ENCODE measurements at places on chromosomes 3 and 15. TPM values are rescaled to one million over a fixed set of nuclear protein-coding genes. Genes with fewer than 3 reads are reported as not detected.

- no peaks in the 10 kb centered on the region for H3K4me1 ChIP-seq
- H3K4me3 ChIP-seq = no peak overlapping the region
- no peaks in the 10 kb centered on the region for H3K36me3 ChIP-seq
- no peak overlapping the region for H3K27ac ChIP-seq
- H3K27me3 ChIP-seq = no peaks in the 10 kb centered on the region
Observed at GRCh38 chr3:29239376-29239775, 41.5 kb upstream of the RBMS3 start.

DNA sequence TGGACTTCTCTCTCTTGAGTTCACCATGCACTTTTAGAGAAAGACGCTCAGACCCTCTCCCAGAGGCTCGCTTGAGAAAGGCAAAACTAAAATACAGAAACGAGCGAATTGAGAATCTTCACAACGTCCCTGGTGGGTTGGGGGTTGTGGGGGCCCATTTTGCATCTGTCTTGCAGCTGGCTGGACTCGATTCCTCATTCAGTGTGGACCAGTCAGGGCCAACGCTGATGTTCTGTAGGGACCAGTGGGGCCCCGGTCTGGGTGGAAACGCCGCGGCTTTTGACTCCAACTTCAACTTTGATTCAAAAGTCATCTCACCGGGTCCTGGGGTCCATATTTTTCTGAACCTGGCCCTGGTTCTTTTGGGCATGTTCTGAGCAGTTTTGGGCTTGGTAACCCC lies 68.1 kb downstream of the SLC6A6 start:
- no peaks in the 10 kb centered on the region for H3K4me1 ChIP-seq
- no peak for DNase-seq
- H3K36me3 ChIP-seq = no peaks in the 10 kb centered on the region

DNA sequence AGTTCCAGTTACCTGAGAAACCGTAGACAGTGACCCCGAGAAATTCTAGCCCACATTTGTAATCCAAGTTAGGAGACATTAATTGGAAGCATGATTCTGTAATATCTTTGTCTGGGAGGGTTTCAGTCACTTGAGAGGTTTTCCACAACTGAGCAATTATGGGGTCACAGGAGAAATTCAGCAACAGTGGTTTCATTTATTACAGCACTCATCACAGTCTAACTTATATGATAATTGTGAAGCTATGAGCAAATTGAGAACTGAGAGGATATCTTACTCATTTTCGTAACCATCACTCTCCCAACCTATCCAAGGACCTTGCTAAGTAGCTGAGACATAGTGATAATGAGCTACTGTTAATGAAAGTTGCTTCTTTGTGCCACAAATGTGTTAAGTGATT lies 328.5 kb upstream of the PPP2R3A start:
- H3K36me3 ChIP-seq = no peaks in the 10 kb centered on the region
- H3K4me3 ChIP-seq = no peak overlapping the region
- H3K27me3 ChIP-seq = no peaks in the 10 kb centered on the region
- DNase-seq = no peak

GRCh38 chr15:90046911-90047392 lies 45.8 kb downstream of the ZNF710 start:
- peaks cover 18% of the 10 kb centered on the region for H3K4me1 ChIP-seq
- no peak for DNase-seq
- no peak overlapping the region for H3K27ac ChIP-seq
- H3K27me3 ChIP-seq = no peaks in the 10 kb centered on the region
- no peak overlapping the region for H3K4me3 ChIP-seq

GRCh38 chr15:45378149-45378912 lies at the start of gene GATM:
GATM (minus strand) TSS chr15:45378544; CDS start chr15:45378453, 91 bp downstream.
- peaks cover 9% of the 10 kb centered on the region for H3K4me1 ChIP-seq
- H3K36me3 ChIP-seq = no peaks in the 10 kb centered on the region
- peaks cover 26% of the 10 kb centered on the region for H3K27me3 ChIP-seq
- peak within 1 kb of the TSS; percentile 56 for H3K4me3 ChIP-seq
- peak; percentile 84 for DNase-seq

DNA sequence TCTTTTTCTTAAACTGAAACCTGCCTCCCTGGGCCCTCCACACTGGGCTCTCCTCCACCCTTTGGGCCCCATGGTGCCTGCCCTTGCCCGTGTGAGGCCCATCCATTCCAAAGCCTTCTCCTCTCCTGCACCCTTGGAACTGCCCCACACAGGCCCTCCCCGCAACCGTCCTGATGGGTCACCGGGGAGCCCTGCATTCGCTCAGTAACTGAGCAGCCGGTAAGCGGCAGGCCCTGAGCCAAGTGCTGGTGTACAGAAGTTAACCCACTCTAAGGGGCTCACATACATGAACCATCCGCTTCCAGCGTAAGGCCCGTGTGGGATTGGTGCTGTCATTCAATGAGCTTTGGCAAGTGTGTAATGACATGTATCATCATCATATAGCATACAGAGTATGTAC lies 5.4 kb upstream of the LRRC15 start:
- no peak overlapping the region for H3K27ac ChIP-seq
- DNase-seq = no peak
- peaks cover 4% of the 10 kb centered on the region for H3K4me1 ChIP-seq
- no peaks in the 10 kb centered on the region for H3K36me3 ChIP-seq
- no peak overlapping the region for H3K4me3 ChIP-seq

GRCh38 chr3:27533261-27533607 lies 49.0 kb upstream of the SLC4A7 start:
- no peaks in the 10 kb centered on the region for H3K4me1 ChIP-seq
- H3K4me3 ChIP-seq = no peak overlapping the region
- no peaks in the 10 kb centered on the region for H3K27me3 ChIP-seq
- no peak for DNase-seq
- no peaks in the 10 kb centered on the region for H3K36me3 ChIP-seq

DNA sequence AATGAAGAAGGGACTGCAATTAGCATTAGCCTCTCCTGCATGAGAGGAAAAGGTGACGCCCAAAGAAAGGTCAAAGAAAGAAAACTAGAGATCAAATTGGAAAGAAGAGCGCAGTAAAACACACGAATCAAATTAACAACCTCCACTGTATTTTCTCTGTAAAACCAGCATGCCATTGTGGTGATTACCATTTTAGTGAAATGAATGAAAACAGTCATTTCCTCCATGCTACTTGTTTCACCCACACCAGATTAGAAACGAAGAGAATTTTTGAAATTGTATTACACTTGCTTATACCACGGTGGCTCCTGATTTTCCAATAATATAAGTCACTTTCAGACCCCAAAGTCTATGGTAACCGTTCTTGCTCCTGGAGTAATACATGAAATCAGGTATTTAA lies 71.6 kb downstream of the SUMF1 start:
- no peaks in the 10 kb centered on the region for H3K36me3 ChIP-seq
- H3K4me3 ChIP-seq = no peak overlapping the region
- H3K4me1 ChIP-seq = no peaks in the 10 kb centered on the region
- no peak for DNase-seq

DNA sequence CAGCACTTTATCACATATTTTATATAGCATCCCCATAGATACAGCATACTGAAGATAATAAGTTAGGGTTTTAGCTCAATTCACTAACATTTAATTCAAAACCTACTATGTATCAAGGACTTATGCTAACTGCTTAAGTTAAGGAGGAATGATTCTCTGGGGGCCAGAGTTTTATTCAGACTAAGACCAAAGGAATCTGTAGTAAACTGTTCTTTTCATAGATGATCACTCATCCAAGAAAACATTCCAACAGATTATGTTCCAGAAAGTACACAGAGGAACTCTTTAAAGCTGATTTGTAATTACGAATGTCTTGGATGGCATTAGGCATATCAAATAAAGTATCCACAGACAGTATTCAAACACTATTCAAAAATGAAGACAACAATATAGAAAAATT lies 226.4 kb downstream of the SCAPER start:
- DNase-seq = no peak
- no peaks in the 10 kb centered on the region for H3K27me3 ChIP-seq
- H3K36me3 ChIP-seq = no peaks in the 10 kb centered on the region
- no peak overlapping the region for H3K27ac ChIP-seq

DNA sequence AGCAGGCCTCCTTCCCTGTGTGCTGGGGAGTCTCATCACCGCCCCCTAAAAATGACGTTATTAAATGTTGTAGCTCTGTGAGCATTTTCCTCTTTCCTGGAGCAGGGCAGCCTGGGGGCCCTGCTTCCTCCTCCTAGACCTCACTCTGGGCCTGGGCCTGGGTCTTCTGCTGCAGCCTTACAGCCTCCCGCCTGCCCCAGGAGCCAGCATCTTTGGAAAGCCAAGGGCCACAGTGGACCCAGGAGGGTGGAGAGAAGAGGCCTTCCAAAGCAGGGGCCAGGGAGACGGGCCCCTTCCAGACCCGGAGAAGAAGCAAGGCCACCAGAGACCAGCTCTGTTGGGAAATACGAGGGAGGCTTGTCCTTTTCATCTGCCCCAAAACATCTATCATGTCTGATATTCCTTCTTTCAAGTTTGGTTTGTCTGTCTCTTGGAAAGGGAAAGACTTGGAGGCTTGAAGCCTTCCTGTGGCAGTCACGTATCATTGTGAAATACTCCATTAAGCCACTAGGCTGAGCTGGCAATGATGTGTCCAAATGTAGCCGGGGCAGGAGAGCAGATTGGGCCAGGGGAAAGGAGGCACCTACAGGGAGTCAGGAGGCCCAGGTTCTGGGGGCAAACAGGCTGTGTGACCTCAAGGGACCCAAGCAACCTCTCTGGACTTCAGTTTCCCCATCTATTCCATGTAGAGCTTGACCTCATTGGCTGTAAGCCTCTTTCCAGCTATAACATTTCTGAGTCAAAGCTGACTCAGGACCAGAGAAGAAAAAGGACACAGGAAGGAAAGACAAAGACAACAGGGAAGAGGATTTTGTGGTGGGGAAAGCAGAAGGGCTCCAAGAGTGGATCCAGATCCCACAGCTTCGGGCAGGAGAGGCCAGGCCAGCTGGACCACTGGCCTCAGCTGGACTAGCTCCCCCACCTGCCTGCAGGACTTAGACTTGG lies 31.1 kb downstream of the CYP11A1 start:
- H3K4me1 ChIP-seq = no peaks in the 10 kb centered on the region
- DNase-seq = no peak
- no peak overlapping the region for H3K27ac ChIP-seq
- no peaks in the 10 kb centered on the region for H3K36me3 ChIP-seq

GRCh38 chr15:76823890-76824289 lies 81.2 kb downstream of the SCAPER start:
- H3K36me3 ChIP-seq = no peaks in the 10 kb centered on the region
- H3K4me1 ChIP-seq = no peaks in the 10 kb centered on the region
- H3K27me3 ChIP-seq = no peaks in the 10 kb centered on the region
- DNase-seq = no peak
- no peak overlapping the region for H3K4me3 ChIP-seq

DNA sequence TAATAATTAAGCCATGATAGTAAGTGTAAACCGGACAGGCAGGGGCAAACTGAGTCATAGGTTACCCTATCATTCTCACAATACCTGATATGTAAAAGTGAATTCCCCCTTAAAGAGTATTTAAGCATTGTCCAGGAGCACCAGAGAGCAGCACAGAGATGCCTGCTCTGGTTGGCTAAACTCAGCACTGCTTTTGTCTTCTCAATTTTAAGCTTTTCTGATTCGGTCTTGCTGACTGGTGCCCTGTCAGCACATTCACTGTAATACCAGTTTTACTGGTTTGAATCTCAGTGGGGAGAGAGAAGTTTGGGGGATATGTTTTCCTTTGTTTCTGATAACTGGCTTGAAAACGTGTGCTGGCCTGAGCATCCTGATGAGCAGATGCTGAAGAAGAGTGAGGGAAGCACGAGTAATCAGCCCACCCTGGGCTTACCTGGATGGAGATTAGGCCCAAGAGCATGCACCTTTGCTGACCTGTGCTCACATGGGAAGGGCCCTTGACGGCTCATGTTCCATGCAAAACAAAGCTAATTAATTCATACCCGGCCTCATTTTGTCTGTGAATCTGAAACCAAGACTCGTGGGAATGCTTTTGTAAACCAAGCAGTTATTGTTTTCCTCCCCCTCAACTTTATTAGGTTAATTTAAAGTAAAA lies 208.5 kb upstream of the MRPL3 start:
- H3K27me3 ChIP-seq = no peaks in the 10 kb centered on the region
- no peak for DNase-seq
- H3K27ac ChIP-seq = no peak overlapping the region
- H3K4me3 ChIP-seq = no peak overlapping the region

- no peaks in the 10 kb centered on the region for H3K27me3 ChIP-seq
- DNase-seq = peak; percentile 40
- H3K36me3 ChIP-seq = no peaks in the 10 kb centered on the region
- no peak overlapping the region for H3K27ac ChIP-seq
Observed at GRCh38 chr15:44033894-44034293, 161.2 kb downstream of the FRMD5 start.

DNA sequence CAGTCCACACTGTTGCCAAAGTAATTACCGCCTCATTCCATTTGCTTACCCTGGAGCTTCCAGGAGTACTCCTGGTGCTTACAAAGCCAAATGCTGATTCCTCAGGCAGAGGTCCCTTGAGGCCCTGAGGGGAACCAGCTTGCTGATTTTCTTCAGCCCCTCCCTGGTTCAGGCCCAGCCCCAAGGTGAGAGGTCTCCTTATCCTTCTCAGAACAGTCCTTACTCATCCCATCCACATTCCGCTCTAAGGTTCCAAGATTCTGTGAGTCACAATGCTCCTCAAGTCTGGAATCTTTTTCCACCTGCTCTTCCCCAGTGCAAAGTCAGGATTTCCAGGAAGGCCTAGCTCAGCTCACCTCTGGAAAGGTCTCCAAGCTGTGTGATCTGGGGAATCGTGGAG lies 1.8 kb upstream of the ATP10A start:
- H3K36me3 ChIP-seq = no peaks in the 10 kb centered on the region
- H3K4me3 ChIP-seq = no peak overlapping the region
- peaks cover 76% of the 10 kb centered on the region for H3K27me3 ChIP-seq

GRCh38 chr15:57969996-57970395 lies 95.5 kb downstream of the ALDH1A2 start:
- no peaks in the 10 kb centered on the region for H3K4me1 ChIP-seq
- no peaks in the 10 kb centered on the region for H3K27me3 ChIP-seq
- no peak overlapping the region for H3K4me3 ChIP-seq
- DNase-seq = no peak

GRCh38 chr3:125129512-125129997 lies 73.8 kb upstream of the HEG1 start:
- no peak overlapping the region for H3K4me3 ChIP-seq
- H3K27me3 ChIP-seq = no peaks in the 10 kb centered on the region
- DNase-seq = peak; percentile 96
- H3K27ac ChIP-seq = peak overlapping the region; percentile 35
- peaks cover 23% of the 10 kb centered on the region for H3K4me1 ChIP-seq

- DNase-seq = no peak
- no peaks in the 10 kb centered on the region for H3K27me3 ChIP-seq
- H3K36me3 ChIP-seq = no peaks in the 10 kb centered on the region
- H3K4me1 ChIP-seq = no peaks in the 10 kb centered on the region
Observed at GRCh38 chr3:4398120-4398940, 68.7 kb downstream of the SUMF1 start.

RTP1 gene
- total RNA-seq = not detected

BCL2A1 gene
- not detected for total RNA-seq

P2RY14 gene
- total RNA-seq = 0.56 TPM

LRRN1 gene
- 0.85 TPM for total RNA-seq

STAB1 gene
- total RNA-seq = 2.2 TPM

GMPPB gene
- total RNA-seq = 27.6 TPM

C2CD4A gene
- total RNA-seq = not detected

IL12A gene
- total RNA-seq = not detected

C3orf20 gene
- total RNA-seq = 0.92 TPM
